CD8-positive, alpha-beta memory T cell (primary cell): ENCODE measurements at places on chromosomes 6 and 20.
A peak's percentile ranks its signal among the peaks of the same experiment; 100 is the strongest.

GRCh38 chr6:67031451-67031850, 1324.4 kb upstream of the EYS start:
- no peak for DNase-seq

DNA sequence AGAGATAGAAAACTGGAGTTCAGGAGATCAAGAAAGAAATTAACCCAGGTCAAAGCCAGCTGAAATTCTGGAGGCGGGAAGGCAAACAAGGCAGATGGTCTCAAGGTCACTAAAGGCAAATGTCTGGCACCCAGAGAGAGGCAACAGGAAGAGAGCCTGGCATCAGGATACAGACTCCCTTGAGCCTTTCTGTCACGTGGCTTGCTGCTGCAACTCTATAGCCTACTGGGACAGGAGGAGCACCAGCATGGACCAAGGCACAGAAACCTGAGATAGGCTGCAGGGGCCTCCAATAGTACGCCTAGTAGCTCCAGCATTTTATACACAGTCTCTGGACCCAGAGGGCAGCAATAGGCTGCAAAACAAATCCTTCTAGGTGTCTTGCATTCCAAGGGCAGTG, 75.1 kb downstream of the SEL1L2 start:
- DNase-seq = no peak

DNA sequence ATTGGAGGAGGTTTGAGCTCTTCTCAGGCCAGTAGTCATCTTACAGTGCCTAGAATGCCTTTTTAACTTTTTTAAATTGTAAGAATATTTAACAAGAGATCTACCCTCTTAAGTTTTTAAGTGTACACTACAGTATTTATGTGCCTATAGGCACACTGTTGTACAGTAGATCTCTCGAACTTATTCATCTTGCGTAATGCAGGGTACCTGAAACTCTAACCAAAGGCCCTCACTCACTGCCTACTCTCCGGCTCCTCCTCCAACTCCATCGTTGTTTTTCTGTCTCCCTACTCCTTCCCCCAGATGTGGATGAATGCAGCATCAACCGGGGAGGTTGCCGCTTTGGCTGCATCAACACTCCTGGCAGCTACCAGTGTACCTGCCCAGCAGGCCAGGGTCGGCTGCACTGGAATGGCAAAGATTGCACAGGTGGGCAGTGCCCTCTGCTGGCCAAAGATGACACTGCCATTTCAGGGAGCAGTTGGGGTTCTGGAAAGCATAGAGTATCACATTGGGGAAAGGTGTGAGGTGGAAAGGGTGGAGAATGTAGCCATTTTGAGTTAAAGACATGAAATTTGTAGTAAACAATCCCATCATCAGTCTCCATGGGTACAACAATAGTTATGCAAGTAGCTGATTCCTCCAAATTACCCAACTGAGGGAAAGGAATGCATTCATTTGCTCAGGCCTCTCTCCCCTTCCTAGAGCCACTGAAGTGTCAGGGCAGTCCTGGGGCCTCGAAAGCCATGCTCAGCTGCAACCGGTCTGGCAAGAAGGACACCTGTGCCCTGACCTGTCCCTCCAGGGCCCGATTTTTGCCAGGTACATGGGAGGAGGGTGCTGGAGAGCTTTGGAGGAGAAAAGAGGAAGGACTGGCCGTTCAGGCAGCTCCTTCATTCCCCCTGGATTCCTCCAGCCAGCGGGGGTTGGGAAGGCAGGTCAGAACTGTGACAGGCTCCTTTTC, 18.4 kb upstream of the ZNF76 start:
- DNase-seq = peak; percentile 53

DNA sequence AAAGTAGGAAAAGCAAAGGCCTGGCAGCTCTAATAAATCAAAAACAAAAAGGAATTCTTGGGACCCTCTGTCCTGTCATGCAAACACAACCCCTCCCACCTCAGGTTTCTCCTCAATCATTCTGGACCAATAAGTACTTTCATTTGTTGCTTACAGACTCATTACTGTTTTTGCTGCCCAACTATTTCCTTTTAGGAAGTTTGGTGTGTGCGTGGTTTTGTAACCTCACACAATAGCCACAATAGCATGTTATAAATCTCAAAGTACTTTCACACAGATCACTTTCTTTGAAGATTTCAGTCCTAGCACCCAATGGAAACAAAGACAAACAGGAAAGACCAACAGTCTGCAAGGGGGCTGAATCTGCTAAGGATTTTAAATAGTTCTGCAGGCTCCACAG, 4.5 kb downstream of the MRPL14 start:
- peak; percentile 31 for DNase-seq

DNA sequence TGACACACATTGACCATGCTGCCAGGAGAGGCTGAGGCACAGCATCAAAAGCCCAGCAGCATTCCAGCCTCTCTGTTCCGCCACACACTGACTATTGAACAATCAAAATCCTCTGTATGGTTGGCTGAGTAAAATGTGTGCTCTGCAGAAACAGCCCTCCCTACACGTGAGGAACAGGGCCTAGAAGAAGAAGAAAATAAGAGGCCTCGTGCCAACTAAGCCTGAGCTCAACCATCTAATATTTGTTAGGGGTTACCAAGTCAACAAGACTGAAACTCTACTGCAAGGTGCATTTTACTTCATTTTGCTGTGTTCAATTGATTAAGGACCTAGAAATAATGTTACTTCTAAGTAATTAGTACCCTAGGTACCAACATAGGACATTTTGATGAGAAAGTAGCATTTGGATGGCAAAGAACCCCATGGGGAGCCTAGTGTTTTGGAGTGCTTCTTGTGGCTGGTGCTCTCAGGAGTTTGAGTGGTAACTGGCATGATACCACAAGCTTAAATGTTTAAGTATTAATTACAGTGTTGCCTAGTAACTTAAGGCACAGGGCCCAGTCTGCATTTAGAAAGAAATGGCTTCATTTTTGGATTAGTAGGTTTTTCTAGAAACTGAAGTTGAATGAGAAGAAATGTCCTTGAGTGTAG, 146.6 kb upstream of the PLN start:
- no peak for DNase-seq

DNA sequence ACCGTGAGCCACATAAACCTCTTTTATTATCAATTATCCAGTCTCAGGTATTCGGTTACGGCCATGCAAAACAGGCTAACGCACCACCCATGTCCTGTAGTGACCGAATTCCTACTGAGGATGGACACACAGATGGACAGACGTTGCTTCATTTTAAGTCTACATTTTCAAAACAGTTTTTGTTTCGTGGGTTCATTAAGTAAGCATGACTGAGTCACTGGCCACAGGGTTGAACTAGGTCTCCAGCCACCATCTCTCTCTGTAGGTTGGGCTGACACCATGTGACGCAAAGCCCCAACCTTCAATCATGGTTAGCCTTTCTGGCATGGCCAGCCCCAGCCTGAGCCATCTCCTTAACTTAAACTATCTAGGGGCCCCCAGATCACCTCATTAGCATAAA, 110.0 kb upstream of the SLC22A23 start:
- DNase-seq = no peak

DNA sequence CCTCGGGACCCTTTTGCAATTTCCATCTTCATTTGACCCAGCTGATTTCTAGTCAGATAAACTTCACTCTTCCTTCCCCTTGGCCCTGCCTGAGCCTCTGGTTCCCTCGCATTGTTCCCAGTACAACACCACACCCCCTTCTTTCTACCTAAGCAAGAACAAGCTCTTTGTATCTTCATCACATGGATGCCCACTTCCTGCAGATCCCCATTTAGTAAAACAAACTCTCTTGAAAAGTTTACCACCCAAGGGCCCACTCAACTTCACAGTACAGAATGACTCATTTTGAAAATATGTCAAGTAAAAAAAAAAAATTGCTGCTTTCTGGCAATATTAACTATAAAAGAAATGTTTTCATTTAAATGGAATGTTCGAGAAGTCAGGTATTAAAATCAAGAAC, 5.2 kb downstream of the FAXC start:
- DNase-seq = no peak

GRCh38 chr6:81818901-81819361, 66.5 kb upstream of the TENT5A start:
- DNase-seq = no peak

- no peak for DNase-seq
These were observed 426.4 kb upstream of the CITED2 start for GRCh38 chr6:139800837-139801236.

- no peak for DNase-seq
These were observed 477.9 kb upstream of the MANEA start for GRCh38 chr6:95099410-95099809.

- DNase-seq = no peak
These were observed 39.1 kb downstream of the PLEKHG1 start for GRCh38 chr6:150638765-150639164.

GRCh38 chr6:150713487-150713886, 113.8 kb downstream of the PLEKHG1 start:
- DNase-seq = no peak

DNA sequence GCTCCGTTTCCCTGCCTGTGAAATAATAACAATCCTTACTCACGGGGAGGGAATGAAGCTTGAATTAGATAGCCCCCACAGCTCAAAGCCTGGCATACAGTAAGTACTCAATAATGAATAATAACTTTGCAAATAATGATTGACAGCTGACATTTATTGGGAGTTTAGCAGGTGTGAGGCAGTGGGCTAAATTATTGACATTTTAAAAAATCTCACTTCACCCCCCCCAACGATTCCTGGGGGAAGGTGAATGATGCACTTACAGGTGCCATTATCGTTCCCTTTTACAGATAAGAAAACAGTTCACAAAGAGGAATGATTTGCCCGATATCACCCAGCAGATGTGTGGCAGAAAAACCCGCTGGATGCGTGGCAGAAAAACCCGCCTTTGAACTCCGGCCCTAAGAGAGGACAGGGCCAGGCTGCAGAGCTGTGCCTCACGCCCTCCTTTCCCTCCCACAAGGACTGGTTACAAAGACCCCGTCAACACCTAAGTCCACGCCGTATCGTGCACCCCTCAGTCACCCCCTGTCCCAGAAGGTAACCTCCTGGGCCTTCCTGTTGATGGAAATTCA, 114.2 kb upstream of the PTPN1 start:
- DNase-seq = no peak

- DNase-seq = no peak
These were observed 99.4 kb downstream of the YTHDF1 start for GRCh38 chr20:63116412-63117106.

DNA sequence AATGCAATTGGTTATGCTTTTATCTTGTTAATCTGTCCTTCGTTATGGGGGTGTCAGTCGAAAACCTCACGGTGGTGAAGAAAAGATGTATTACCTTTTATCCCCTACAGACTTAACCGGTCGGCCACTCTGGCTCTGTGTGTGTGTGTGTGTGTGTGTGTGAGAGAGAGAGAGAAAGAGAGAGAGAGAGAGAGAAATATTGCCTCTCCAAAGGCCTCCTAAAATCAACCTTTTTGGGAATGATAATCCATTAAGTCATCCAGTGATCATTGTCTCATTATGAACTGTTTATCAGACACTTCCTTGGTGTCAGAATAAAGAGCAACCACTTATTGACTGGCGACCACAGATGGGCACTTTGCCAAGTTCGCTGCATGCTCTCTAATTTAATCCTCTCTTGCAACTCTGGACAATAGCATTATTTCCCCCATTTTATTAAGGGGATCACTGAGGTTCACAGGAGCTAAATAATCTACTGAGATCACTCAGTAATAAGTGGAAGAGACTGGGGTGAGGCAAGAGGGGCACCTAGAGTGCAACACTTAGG, 30.7 kb downstream of the SLC35D3 start:
- DNase-seq = no peak

DNA sequence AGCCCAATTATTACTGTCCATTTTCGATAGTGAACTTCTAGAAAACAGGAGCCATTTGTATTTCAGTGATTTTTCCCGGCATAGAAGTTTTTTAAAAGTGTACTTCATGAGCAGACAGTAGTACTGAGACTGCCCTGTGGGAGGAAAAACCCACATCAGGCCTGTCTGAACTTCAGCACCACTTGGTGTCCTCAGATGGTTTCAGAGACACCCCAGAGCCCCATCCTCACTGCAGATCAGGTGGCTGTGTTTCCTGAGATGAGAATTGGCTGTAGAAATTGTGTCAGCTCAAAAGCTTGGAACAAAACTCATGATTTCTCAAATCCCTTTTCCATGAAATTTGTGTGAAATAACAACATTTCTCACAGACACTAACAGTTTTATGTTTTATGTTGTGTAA, 110.0 kb upstream of the RIN2 start:
- DNase-seq = no peak

DNA sequence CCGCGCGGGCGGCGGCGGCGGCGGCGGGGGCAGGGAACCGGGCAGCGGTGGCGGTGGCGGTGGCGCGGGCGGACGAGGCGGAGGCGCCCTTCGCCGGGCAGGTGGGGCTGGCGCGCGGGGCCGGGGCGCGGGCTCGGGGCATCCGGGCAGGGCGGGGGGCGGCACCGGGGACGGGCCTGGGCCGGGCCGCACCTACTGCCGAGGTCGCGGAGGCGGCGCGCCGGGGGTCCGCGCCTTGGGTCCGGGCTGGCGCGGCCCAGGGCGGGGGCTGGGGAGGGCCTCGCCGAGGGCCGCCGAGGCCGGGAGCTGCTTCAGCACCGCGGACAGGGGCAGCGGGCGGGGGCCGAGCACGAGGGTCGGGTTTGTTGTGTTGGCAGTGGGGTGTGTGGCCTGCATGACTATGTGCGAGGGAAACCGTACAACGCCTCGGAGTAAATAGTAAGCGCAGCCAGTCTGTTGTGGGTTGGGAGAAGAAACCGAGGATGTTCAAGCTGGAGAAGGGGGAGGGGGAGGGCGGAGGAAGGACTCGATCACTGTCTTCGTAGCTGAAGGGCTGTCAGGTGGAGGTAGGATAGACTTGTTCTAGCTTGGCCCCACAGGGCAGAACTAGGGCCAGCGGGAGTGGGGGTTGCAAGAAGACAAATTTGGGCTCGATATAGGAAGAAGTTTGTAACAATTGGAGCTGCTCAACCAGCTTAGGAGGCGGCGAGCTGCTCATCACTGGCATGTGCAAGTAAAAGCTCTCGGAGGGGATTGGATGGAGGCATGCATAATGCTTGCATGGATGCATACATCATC, 593 bp downstream of the MMP24 start:
- DNase-seq = peak; percentile 35

DNA sequence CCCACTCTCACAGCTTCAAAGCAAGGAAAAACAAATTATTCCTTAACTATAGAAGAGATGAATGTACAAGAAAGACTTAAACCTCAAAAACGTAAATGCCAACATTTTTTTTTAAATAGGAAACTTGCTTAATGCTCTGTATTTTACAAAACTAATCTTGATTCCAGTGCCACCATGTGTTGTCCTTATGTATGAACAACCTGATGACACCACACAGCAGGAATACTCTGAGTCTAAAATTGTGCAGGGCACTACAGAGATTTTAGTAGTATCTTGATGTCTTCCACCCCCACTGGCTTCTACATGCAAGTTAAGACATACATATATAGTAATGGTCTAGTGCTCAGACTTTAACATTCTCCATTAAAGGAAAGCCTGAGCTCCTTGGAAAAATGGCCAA, 46.2 kb downstream of the SRPK1 start:
- DNase-seq = no peak
